ENCODE measurements at places on chromosomes 6 and 20.

DNA sequence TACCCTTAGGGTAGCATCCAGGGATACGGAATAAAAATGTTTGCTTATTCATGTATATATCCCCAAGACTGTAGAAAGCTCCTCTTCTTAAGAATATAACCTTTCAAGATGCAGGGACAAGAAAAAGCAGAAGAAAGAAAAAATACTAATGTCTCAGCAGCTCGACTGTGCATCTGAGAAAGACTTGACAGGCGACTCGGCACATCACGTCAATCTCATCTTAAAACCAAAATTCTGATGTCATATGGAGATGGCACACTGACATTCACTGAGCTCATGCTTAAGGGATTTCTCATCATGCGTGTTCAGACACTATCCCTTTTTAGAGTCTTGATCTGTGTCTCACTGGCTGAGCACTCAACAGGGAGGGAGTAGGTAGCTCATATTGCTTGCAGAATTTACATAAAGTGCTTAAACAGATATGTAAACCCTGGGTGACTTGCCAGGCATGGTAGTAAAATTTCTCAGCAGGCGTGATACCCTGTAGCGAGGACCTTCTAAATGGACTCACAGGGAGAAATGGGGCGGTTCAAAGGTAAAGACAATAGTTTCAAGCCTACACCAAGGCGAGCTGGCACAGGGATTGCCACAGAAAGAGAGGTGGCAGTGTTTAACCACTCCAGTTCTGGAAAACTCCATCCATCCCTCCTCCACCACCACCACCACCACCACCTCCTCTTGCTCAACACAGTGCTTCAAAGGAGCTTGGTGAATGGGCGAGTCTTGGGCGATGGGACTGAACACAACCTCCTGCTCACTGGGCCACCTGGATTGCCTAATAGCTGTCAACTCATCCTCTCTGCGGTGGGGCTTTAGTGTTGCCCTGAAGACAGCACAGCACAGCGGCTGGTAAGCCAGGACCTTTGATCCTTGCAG, 330.5 kb downstream of the TFAP2A start:
- DNase-seq: no peak

GRCh38 chr6:157879034-157879872, 56.2 kb downstream of the SNX9 start:
- DNase-seq: no peak

DNA sequence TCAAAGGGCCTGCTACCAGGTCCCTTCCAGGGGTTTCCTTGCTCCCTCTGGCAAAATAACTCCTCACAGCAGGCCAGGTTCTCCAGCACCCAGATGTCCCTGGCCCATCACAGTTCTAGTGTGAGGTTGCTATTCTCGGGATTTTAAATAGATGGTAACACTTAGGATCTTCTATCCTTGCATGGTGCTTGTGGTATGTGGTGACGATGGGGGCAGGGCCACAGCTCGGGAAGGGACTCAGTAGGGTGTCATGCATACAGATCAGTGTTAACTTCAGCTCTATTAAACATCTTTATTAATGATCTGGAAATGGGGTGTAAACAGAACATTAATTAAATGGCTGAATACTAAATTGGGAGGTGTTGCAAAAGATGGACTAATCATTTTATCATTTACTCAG, 323.8 kb downstream of the QKI start:
- no peak for DNase-seq

DNA sequence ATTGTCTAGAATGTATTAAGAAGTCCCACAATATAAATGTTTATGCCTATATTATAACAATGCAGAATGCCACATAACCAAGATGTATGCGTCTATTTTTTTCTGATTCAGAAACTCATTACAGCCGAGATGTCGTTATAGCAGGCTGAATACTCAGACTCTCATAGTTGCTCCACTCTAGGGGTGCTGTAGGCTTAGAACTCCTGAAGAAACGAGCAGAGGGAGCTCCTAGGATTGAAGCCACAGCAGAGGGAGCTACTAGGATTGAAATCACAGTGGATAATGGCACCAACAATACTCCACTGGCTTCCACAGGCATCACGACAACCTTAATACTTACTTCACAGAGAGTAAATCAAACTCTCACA, 208.9 kb downstream of the KIF16B start:
- no peak for DNase-seq

DNA sequence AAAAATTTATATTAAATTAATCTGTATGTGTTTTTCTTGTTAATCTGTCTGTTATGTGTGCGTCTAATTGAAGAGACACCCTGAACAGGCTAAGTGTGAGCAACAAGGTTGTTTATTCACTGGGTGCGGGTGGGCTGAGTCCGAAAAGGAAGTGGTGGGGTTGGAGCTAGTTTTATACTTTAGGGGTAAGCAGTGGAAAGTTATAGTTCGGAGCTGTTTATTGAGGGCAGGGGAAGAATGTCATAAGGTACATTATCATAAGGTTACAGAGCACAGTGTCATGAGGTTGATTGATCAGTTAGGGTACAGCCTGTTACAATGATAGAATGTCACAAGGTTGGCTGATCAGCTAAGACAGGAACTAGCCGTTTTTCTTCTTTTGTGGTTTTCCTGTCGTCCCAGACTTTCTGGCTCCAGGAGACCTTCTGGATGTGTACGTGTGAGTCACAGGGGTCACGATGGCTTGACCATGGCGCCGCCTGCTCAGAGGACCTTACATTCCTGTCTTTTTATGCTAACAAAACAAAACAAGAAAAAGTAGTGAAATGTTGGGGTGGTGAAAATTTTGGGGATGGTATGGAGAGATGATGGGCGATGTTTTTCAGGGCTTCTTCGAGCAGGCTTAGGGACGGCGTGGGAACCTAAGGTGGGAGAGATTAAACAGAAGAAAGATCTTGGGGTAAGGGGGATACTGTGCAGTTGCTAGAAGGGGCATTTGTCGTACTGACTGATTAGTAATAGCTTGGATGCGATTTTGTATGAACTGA, 754.0 kb upstream of the ADGRB3 start:
- DNase-seq: peak; percentile 84

GRCh38 chr6:25469797-25470388, 182.1 kb upstream of the SCGN start:
- no peak for DNase-seq

GRCh38 chr6:32983493-32983848, 15.1 kb downstream of the BRD2 start:
- peak; percentile 11 for DNase-seq

- DNase-seq: no peak
Observed at GRCh38 chr6:105474234-105474633, 71.4 kb upstream of the PREP start.

DNA sequence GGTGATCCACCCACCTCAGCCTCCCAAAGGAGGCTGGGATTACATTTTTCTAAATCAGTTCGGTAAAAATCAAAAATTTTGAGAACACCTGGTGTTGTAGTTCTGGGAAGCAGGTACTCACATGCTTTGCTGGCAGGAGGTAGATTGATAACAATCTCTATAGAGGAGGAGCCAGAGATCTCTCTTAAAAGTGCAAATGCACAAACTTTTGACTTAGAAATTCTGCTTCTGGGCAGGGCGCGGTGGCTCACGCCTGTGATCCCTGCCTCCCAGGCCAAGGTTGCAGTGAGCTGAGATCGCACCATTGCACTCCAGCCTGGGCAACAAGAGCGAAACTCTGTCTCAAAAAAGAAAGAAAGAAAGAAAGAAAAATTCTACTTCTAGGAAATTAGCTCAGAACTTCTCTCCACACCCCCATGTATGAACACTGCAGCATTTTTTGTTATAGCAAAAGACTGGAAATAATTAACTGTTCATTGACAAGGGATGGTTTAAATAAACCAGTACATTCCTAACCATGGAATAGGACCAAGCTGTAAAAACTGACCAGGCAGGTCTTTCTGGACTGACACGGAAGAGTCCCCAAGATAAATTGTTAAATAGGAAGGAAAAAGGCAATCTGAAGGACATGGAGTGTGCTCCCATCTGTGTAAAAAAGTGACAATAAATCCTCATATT, 14.4 kb upstream of the TRIB3 start:
- no peak for DNase-seq
